Activated naive CD4-positive, alpha-beta T cell treated with Interleukin-2 at 50 U/mL for 16 hours (primary cell): ENCODE measurements at places on chromosomes 11 and 22.

DNA sequence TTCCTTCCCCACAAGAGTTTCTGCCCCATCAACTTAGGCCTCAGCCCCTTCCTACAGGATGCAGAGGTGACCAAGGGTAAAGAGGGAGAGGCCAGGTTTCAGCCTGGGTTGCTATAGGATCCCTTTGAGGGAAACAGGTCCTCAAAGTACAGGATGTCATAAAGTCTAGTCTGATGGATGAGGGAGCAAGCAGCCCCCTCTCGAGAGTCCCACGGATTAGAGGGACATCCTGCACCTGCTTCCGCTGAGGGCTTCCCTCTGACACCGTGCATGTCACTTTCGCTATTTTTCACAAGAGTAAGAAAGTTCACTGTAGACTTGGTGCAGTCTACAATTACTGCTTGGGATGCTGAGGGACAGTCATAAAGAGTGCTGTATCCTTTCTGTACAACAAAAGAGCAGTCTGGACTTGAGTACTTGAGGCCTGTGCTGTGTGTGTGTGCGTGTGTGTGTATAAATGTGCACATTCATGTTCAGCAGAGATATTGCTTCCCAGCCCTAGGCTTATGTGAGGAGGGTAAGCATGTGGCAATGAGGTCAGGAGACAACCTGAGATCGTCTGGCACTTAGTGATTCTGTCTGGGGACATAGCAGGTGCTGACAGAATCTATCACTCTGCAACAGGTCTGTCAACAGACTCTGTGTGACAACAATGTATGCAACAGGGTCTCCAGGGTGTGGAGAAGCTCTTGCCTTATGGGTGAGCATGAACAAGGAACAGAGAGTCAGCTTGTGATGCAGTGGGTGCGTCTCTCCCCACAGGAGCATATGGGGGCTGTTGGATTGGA lies 18.0 kb upstream of the CHST1 start:
- DNase-seq = no peak

DNA sequence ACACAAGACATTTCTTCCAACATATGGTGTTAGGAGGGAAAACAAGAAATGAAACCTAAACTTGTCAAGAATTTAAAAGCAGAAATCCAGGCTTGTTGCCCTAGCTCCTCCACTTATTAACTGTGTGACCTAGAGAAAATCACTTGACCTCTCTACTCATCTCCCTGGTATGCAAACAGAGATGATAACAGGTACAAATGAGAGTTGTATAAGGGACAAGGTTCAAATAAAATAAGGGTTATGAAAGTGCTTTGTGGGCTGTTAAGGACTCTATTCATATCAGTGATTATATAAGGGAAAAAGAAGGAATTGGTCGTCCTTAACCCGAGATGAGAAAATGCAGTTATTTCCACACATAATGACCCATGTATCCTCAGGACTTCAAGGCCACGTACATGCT lies 372.7 kb upstream of the TENM4 start:
- DNase-seq = no peak

DNA sequence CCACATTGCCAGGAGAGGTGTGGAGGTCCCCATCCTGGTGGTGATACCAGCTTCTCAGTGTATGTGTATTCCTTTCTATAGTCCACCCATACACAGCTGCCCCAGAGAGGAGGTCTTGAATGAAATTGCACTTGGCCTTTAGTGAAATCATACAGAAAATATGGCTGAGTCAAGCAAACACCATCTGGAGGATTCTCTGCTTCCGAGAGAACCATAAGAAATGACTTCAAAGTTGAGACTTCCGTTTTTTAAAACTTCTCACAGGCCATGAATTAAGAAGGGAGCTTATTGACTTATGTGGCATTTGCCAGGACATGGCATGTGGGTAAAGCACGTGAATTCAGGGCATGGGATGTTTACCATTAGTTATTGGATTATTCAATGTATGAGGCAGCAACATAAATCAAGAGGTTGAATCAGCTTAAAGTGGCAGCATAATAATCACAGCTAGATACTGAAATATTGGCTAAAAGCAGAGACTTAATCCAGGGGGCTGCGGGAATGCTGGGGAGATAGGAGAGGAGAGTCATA lies 119.1 kb upstream of the MTNR1B start:
- no peak for DNase-seq

DNA sequence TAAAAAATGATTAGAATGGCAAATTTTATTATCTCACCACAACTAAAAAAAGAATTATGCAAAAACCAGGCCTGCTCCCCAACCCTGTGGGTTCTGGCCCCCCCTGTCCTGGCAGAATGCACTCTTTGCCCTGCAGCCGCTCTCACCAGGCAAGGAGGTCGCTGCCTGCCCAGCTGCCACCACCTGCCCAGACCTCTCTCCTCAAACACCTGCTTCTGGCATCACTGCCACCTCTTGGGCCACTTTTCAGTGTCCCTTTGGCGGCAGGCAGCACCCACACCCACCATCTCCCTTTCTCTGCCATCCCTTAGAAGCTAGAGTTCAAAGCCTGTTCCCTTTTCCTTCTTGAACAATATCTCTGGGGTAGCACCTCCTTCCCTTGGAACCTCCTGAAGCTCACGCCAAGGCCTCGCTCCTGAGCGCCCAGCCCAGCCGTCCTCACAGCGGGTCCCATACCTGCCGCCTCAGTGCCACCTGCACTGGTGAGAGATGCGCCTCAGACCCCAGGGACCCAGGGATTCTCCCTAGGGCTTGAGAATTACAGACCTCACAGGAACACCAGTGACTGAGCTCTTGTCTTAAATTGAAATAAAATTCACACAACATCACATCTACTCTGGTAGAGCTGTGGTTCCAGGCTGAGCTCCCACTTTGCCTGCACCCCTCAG lies 44.6 kb downstream of the SGSM3 start:
- DNase-seq = no peak

GRCh38 chr22:20319041-20319744 lies 667 bp downstream of the DGCR6L start:
- DNase-seq = no peak

DNA sequence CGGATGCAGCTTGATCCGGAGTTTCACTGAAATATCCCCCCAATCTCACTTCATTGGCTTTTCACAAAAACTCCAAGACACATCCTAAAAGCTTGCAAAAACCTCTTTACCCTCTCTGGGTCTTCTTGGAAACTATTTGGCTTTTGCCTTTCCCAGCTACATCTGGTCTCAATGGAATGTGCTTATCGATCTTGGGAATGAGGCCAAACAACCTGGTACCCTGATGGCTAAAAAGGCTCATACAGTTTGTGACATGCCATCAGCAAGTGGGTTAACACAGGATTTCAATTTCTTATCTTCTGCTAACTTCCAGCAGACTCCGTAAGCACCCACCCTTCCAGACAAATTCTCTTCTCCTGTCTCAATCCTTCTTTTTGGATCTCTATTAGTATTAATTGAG lies 45.9 kb upstream of the TEAD1 start:
- no peak for DNase-seq

DNA sequence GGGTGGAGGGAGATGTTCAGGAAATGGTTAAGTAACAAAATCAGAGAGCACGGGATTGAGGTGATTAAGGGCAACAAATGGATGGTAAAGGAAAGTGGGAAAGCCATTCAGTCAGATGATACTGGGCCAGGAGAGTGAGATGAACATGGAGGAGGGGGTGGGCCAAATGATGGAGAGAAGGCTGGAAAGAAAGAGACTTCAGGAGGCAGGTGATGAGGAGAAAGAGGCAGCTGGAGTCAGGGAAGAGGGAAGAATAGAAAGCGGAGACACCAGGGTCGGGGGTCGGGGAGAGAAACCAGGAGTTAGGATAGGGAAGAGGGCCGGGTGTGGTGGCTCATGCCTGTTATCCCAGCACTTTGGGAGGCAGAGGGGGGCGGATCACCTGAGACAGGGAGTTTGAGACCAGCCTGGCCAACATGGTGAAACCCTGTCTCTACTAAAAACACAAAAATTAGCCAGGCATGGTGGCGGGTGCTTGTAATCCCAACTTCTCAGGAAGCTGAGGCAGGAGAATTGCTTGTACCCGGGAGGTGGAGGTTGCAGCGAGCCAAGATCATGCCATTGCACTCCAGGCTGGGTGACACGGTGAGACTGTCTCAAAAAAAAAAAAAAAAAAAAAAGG lies 4.7 kb upstream of the KDM2A start:
- DNase-seq = no peak
